CD4-positive, alpha-beta T cell treated with Interleukin-12 subunit alpha and Interleukin-12 subunit beta, for 1 hour (primary cell): ENCODE measurements at places on chromosomes 1 and 21.

DNA sequence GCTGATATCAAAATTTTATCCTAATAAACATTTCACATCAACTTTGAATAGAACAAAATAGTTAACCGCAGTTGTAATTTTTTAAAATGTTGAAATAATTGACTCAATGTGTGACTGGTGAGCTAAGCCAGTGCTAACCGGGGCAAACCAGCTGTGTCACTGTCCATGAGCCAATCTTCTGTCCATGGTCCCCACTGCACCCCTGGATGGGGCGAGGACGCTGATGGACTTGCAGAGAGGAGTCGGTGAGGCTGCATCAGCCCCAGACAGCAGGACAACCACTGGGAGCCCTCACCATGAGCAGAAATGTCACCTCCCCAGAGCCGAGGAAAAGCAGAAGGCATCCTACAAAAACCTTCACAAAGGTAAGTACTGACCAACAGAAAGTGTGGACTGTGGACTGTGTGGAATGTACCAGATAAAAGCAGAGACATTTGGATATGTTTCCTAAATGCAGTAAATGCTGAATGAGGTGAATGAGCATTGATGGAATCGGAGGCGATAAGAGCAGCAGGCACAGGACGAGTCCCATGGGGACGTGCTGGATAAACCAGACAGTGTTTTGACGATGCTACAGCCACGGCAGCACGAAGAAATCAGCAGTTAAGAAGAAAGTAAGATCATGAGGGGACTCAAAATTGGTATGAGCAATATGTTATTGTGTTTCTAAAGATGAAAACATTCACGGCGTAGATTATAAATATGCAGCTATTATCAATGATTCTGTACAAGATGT, 115.0 kb upstream of the BACE2 start:
- DNase-seq, result no peak

- DNase-seq, result no peak
Measured at GRCh38 chr1:174052621-174053020, 30.5 kb upstream of the RC3H1 start.

- no peak for DNase-seq
Measured at GRCh38 chr1:77068013-77068412, 151.2 kb downstream of the PIGK start.

DNA sequence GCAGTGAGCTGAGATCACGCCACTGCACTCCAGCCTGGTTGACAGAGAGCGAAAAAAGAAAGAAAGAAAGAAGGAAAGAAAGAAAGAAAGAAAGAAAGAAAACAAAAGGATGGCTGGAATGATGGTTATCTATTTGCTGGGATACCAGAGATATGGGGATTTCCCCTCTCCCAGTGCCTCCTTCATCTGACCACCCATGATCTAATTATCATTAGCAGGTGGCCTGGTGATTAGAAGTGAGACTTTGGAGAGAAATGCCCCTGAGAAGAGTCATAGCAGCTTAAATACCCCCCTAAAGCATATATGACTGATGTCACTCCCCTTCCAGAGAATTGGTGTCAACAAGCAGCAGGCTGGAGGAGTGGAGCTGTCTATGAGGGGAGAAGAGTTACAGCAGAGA, 1.3 kb upstream of the NPPB start:
- no peak for DNase-seq

DNA sequence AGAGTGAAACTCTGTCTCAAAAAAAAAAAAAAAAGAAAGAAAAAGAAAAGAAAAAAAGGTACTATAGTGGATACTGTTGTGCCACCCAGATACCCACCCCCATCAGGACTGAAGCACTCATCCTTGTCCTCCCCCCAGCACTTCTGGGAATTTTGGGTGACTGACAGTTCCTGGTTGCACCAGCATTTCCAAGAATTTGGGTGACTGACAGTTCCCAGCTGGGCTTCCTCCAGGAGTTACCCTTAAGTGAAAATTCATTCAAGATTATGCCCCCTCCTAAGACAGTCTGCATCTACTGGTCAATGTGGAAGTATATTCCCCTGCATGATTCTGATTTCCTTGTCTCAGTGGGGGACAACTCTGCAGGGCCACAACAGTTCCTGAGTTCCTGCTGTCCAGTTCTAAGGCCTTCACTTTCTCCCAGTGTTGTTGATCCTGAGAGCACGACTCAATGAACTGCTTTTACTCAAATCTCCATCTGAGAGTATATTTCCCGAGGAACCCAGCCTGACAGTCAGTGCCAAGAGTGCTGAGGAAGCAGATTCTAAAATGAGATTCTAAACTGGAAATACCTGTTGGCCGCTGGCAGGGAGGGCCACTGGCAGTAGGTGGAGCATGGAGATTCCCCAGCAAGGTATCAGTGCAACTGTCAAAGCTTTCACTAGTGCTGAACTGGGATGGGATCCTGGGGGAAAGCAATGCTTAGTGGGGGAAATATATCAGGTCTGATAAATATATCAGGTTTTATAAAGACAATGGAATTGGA, 18.5 kb downstream of the RIIAD1 start:
- no peak for DNase-seq

DNA sequence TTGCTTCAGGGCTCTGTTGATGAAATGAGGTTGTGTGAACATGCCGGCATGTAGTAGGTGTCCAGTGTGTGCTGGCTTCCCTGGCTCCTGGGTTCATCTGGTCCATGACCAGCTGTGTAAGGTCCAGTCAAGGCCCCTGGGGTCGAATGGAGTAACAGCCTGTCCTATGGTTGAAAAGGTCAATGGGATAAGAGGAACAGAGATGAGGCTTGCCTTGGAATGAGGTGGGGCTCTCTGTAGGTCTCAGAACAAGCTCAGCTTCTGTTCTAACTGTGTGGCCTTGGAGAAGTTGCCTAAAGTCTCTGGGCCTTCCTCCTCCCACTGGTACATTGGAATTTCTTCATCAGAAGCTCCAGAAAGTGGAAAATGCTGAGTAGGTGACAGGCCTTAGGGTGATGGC, 26.6 kb downstream of the RPS6KA1 start:
- DNase-seq, result no peak

- DNase-seq, result peak; percentile 49
Measured at GRCh38 chr1:162056043-162056442, 13.4 kb upstream of the NOS1AP start.

DNA sequence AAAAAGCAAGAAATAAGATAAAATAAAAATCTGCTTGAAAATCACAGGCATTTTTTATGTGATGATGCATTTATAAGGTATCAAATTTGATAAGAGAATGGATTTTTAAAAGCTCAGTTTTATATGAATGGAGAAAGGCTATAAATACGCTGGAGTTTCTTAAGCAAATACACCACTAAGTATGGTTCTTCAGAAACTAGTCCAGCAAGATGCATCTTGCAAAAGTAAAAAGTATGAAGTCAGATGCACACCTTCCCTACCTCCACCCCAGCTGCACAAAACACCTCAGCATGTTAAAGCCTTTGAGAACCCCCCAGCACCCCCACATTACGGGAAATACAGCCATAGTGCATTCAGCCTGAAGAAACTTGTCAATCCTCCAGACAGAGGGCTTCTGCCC, 143.1 kb upstream of the PROX1 start:
- DNase-seq, result no peak

- no peak for DNase-seq
Measured at GRCh38 chr1:171506525-171507304, 21.4 kb downstream of the PRRC2C start.

DNA sequence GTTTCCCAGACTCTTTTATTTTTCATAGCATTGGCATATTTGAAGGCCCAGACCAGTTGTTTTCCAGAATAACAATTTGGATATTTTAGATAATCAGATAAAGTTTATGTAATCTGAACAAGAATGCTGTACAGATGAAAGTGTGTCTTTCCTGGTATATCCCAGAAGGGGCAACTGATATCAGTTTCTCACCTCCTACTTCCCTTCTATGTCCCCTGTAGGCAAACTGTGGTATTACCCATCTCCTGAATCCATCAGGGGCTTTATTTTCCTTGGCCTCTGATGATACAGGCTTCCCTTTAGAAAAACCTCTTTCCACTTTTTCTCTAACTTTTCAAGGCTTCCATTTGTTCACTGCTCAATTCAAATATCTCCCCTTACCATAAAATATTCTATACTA, 87.5 kb upstream of the RGS1 start:
- DNase-seq, result no peak

DNA sequence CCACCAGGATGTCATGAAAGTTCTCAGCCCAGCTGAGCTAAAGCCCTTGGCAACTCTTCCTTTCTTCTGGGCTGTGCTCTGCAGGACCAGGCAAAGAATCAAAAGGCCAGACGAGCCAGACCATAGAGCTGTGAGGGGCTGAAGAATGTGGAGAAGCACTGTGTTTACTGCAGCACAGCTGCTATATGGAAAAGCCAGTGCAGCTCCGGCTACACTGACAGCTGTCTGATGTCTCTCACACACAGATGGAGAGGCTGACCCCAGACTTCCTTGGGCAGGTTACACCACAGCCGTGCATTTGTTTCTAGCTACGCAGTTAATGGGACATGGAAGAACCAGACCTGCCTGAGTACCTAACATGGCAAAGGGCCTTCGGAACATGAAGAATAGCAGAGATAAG, 40.3 kb downstream of the CD247 start:
- DNase-seq, result no peak

GRCh38 chr21:38751379-38752050, 54.2 kb upstream of the ETS2 start:
- DNase-seq, result no peak

DNA sequence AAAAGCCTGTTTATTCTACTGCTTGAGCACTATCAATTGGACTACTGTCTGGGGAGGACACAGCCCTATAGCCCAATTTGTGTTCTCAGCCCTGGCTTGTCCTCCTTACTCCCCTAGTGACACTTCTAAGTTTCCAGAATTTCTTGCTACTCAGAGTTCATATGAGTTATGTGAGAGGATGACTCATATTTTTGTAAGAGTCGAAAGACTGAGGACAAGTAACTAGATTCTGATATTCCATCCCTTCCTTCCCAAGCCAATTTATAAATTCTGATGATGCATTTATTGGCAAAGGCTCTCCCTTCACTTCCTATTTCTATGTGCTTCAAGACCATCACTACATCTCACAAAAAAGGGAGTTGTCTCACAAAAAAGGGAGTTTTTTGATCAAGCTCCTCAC, 422.2 kb upstream of the DEPDC1 start:
- DNase-seq, result no peak

DNA sequence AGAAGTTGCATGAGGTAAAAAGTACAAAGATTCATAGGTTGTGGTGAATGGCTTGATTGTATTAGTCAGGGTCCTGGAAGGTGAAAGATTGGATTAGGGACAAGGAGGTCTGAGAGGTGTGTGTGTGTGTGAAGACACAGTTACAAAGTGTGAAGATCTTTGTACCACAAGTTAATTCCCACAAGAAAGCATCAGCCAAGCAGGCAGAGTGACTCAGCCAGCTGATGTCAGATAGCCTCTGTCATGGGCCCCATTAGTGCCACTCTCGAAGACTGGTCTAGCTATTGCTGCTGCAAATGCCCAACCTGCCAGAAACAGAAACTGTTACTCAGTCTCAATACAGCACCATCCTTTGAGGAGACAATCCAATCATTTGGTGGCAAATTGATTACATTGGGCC, 96.5 kb downstream of the DTL start:
- no peak for DNase-seq

GRCh38 chr1:198837278-198838021, 198.6 kb downstream of the PTPRC start:
- no peak for DNase-seq

DNA sequence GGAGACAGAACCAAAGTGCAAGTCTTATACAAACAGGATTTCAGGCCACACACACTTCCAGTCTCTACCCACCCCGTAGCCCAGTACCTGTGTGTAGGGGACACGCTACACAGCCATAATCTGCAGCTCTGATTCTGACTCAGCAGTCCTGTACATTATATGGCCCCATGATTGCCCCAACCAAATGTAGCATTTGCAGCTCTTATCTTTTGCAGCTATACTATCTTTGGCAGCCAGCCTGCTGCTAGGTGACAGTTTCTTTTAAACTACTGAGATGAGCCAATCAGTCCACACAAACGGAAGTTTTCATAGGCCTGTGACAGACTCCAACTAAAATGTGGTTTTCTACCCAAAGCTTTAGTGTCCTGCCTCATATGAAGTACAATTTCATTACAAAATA, 259.6 kb upstream of the ST6GALNAC5 start:
- DNase-seq, result no peak

DNA sequence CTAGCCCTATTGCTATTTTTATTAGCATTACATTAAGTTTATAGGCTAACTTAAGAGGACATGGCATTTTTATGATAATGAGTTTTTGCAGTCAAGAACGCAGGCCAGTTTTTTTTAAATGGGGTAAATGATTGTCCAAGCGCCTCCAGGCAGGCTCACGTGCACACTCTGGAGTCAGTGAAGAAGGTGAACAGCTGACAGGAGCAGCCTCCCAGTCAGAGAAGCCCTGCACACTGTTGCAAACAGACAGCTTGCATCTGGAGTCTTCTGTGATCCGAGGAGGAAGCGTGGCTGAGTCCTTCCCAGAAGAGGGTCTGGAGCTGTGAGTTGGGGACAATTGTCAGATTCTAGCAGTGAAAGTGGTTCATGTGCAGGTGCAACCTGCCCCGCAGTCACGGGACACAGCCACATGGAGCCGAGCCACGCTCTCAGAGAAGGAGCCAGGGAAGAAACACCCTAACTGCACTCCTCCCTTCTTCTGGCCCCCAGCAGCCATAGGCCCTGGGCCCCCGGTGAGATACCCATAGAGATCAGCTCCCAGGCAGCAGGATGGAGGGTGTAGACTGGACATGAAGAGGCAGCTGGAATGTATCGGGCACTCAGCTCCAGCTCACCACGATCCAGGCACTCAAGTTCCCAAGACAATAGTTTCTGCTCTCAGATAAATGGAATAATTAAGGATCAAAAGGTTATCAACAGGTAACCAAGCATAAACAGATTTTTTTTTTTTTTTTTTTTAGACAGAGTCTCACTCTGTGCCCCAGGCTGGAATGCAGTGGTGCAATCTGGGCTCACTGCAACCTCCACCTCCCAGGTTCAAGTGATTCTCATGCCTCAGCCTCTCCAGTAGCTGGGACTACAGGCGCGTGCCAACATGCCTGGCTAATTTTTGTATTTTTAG, 26.4 kb downstream of the CAPN2 start:
- no peak for DNase-seq

- peak; percentile 6 for DNase-seq
Measured at GRCh38 chr1:176119549-176119948, 87.5 kb downstream of the COP1 start.

GRCh38 chr1:197042676-197043341, 24.3 kb downstream of the F13B start:
- DNase-seq, result no peak
